ENCODE measurements at places on chromosomes 11 and 22.

DNA sequence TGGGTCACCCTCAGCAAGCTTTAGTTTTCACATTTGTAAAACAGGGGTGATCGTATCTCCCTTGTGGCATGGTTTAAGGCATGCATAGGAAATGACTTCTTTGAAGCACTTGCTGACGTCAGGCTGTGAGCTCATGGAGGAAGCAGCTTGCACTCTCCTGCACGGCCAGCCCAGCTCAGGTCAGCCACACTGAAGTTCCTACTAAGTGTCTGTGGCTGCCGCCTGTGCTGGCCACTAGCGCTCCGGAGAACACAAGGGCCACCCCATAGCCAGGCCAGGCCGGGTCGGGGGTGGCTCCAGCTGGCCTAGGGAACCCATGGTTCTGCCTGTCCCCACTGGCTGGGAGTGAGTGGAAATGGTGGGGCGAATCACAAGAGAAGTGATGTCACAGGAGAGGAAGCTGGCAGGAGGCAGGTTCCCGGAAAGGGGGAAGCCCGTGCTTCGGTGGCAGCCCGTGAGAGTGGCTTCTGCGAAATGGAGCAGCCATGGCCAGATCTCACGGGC is 28.2 kb downstream of the KCTD17 start:
- DNase-seq = peak; percentile 86

DNA sequence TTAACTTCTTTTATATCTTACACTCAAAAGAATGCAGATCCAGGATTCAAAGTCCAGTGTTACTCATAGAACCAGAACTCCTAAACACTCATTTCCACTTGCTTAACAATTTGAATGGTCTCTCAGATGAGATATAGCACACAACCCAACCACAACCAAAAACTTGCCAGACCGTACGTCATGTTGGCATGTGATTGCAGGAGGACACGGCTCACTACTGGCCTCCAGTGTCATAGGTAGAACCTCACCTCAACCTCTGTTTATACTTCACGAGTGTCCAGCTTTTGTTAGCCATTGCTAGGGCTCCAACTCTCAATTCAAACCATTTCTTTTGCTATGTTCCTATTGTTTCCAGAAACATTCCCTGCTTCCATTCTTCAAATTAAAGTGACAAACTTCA is 58.5 kb upstream of the PDGFD start:
- DNase-seq = no peak

GRCh38 chr11:131763193-131763890 is 392.9 kb downstream of the NTM start:
- DNase-seq = no peak

GRCh38 chr11:96168623-96169022 is 174.4 kb downstream of the MAML2 start:
- DNase-seq = no peak

DNA sequence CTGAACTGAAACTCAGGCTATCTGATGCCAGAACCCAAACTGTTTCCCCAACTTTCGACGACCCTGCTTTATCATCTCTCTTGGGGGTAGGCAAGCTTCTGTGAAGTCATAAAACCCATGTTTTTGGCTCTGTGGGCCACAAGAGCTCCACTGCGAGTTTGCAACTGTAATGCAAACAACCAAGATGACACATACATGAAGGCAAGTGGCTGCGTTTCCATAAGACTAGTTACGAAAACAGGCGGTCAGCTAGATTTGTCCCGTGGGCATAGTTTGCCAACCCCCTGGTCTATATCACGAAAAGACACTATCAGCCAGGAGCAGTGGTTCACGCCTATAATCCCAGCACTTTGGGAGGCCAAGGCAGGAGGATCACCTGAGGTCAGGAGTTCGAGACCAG is 37.5 kb downstream of the TPST2 start:
- DNase-seq = no peak

- DNase-seq = no peak
Observed at GRCh38 chr11:109838026-109838425, 255.2 kb upstream of the ZC3H12C start.

DNA sequence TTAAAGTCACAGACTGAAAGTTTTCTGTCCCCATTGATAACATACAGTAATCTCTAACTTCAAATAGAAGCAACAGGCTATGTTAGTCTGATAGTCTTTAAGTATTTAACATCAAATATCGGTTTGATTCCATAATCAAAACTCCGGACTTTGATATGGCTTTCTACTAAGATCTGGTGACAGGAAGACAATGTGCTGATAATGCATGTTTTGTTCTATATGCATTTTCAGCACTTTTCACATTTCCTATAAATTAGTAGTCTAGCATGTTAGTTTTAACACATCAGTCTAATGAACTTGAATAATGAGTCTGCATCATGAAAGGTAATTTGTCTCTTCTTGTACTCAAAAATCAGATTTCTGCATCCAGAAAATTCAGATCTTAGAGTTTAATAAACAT is 252.7 kb downstream of the SBF2 start:
- DNase-seq = no peak

- peak; percentile 66 for DNase-seq
Observed at GRCh38 chr11:10450462-10451425, 4.3 kb upstream of the AMPD3 start.

GRCh38 chr11:45158891-45159605 is 12.6 kb downstream of the PRDM11 start:
- peak; percentile 40 for DNase-seq

- DNase-seq = no peak
Observed at GRCh38 chr22:32202539-32203180, 2.2 kb downstream of the RFPL2 start.

DNA sequence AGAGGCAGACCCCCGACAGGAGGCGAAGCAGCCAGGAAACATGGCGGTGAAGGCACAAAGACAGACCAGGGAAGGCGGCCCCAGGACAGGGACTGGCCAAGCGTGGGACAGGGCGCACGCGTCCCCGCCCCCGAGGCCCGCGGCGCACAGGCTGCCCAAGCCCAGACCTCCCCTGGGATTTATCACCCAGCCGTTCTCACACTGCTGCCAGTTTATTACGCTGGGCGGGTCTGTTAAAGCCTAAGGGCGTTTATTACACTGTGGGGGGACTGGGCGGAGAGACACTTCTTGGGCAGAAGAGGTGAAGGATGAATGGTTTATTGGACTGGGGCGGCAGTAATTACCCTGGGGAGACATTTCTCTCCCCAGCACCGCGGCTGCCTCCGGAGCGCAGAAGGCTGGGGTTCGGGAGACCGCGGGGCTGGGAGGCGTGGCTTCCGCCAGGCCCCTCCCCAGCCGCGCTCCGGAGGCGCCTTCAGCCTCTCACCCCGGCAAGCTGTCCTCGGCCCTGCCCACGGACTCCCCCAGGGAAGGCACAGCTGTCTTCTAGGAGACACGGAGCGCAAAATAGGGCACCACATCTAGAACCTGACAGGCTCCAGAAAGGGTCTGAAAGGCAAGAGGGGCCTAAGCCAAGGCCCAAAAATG is 47.1 kb downstream of the SLC22A12 start:
- no peak for DNase-seq

GRCh38 chr11:19121646-19122045 is 4.7 kb downstream of the ZDHHC13 start:
- no peak for DNase-seq

- DNase-seq = no peak
Observed at GRCh38 chr11:103964390-103964789, 72.0 kb upstream of the DDI1 start.

DNA sequence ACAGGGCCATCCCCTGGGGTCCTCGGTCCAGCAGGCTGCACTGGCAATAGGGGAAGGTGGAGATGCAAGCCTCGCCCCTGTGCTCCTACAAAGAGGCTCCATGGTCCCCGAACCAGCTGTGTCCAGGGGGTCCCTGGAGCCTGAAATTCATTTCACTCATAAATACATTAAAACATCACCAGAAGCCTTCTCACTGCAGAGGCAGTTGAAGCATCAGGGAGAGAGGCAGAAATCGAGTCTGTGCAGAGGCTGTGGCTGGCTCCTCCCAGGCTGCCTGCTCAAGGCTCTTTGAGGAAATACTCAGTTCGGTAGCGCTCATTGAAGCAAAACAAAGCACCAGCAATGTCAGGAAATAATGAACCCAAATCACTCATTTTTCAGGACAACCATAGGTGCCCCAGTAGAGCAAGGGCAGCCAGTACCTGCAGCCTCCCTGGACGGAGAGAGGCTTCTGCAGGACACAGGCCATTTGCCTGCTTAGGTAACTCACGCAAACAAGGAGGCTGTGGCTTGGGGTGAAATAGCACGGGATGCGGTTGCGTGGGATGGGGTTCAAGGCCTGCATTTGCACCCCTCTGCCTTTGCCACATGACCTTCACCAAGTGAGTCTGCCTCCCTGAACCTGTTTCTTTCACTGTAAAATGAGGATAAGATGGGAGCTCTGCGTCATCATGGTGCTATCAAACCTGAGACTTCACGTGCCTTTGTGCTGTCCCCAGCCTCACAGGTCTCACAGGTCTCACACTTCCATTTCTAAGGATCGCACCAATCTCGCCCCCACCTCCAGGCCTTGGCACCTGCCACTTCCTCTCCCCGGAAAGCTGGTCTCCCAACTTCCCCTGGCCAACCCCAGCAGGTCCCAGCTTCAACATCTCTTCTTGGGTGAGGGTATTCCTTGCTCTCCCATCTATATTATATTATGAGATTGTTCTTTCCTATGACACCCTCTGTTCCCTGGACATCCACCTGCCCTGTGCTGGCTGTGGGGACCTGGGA is 84.3 kb upstream of the SHISAL1 start:
- DNase-seq = peak; percentile 39

DNA sequence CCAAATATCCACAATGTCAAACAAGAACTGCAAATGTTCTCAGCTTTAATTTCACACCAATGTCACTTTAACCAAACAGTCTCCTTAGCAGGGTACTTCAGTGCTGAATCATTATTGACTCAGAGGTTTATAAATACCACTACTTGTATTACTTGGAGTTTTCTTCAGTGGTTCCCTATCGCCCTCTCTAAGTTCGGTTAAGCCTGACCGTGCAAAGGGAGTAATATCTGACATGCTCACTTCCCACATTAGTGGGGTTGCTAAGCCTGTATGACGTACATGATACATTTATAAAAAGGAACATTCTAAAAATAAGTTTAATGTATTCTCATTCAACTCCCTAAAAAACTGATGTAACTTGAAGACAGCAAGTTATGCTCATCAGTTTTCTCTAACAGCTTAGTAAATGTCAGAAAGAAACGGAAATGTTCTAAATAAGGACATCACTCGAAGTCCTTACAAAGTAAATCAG is 93.1 kb upstream of the ZC3H12C start:
- DNase-seq = no peak

DNA sequence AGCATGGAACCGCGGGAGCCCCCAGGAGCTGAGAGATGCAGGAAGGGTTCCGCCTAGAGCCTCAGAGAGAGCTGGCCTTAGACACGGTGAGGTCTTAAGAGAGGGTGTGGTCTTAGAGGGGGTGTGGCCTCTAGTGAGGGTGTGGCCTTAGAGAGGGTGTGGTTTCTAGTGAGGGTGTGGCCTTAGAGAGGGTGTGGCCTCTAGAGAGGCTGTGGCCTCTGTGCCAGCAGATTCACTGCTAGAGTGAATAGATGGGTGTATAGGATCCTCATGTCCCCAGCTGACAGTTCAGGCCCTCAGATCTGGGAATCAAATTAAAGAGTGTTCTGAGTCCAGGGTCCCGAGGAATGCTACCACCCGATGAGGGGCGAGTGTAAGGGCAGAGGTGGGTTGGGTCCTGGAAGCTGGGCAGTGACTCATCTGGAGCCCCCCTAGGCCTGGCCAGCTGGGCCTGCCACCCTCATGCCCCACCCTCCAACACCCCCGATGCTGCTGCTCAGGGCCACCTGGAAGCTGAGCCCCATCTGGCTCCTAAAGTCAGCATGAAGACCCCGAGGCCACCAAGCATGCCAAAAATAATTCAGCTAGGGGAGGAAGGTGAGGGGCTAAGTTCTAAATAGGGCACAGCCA is 49.5 kb downstream of the IGF2 start:
- peak; percentile 50 for DNase-seq

DNA sequence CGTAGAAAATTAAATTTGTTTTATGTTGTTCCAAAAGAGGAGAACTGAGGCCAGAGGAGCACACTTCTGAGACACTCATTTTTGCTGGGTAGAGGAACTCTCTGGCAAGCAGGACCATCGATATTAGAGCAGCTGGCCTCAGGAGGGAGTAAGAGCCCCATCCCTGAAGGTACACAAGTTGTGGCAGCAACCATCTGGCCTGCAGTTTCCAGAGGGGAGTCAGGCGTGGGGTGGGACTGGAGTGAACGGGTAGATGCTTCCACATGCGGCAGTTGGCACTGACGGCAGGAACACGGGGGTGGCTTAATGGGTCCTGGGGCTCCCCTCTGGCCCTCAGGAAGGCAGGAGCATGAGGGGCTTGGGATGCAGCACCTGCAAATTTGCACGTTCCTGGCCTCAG is 13.2 kb upstream of the SSTR3 start:
- DNase-seq = no peak

- no peak for DNase-seq
Observed at GRCh38 chr11:127943763-127944162, 643.6 kb downstream of the ETS1 start.

- DNase-seq = no peak
Observed at GRCh38 chr11:69972351-69972802, 105.7 kb upstream of the ANO1 start.

DNA sequence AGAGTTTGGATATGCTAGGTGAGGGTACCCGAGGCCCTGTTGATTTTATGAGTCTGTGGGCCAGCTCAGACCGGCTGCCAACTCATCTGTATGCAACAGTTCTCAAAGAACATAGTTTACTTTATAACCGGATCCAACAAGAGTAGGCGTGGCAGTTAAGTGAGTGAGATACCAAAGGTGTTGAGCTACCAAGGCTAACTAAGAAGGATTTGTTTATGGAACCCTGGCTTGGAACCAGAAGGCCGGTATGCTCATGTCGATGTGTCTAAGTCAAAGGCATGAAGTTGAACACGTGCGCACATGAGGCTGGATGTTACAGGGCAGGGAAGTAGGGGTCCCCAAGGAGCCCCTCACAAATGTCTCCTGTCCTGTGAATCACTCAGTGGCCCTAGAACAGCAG is at the start of gene KCNJ1:
KCNJ1 (minus strand) TSS at position 20 of the 400 bp plus-strand sequence. CDS start 27,053 bp downstream, outside the sequence.
- peak; percentile 22 for DNase-seq

- DNase-seq = no peak
Observed at GRCh38 chr11:102926961-102927623, 28.4 kb downstream of the MMP13 start.

DNA sequence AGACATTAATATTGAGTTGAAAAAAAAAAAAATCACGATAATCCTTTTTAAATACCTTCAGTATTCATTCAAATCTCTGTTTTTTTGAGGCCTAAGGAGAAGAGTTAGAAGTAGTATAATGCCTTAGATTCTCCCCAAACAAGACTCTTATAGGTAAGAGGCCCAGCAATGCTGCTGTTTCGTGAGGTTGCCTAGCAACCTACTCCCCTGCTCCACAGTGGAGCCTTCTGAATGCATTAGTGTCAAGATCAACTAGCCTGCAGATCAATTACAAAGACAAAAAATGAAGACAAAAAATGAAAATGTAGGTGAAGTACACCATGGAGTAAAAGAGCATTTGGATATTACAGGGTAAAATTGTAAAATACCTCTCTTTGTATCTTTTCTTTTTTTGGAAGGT is 229.8 kb upstream of the LUZP2 start:
- DNase-seq = no peak

- no peak for DNase-seq
Observed at GRCh38 chr11:57761301-57762234, at the start of gene CTNND1. TSS of gene CTNND1 (plus strand) at chr11:57761802. CDS start at chr11:57791479, 29,677 bp downstream.

All from activated naive CD4-positive, alpha-beta T cell treated with anti-CD3 and anti-CD28 coated beads, Interleukin-2, amount 50 U/mL, for 72 hours (primary cell).